Glutamatergic neuron (in vitro differentiated cells): ENCODE measurements at places on chromosomes 12 and 14. TPM values are rescaled to one million over a fixed set of nuclear protein-coding genes. Genes with fewer than 3 reads are reported as not detected.

DNA sequence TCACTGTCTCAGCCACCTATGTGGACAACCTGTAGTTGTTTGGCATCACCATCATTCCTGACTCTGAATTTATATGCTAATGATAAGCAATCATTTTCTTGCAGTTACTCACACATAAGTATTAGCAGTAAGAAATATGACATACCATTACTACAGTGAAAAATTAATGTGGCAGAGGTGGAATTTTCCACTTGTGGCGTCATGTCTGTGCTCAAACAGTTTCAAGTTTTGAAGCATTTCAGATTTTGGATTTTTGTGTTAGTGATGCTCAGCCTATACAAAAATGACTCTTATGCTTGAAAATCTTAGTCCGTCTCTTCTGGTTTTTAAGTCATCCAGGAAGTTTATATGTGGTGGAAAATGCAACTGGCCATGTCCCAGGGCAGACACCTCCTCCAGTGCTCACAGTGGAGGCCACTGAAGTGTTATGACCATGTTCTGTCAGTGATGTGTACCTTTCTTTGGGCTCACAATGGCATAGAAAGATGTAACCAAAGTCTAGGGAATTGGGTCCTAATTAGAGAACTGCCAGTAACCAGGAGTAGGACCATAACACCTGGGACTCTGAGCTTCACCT is 220.6 kb downstream of the SYT1 start:
- H3K36me3 ChIP-seq, result no peaks in the 10 kb centered on the region
- peaks cover 5% of the 10 kb centered on the region for H3K4me1 ChIP-seq
- peaks cover 2% of the 10 kb centered on the region for H3K27me3 ChIP-seq
- no peak for DNase-seq
- H3K27ac ChIP-seq, result no peak overlapping the region

DNA sequence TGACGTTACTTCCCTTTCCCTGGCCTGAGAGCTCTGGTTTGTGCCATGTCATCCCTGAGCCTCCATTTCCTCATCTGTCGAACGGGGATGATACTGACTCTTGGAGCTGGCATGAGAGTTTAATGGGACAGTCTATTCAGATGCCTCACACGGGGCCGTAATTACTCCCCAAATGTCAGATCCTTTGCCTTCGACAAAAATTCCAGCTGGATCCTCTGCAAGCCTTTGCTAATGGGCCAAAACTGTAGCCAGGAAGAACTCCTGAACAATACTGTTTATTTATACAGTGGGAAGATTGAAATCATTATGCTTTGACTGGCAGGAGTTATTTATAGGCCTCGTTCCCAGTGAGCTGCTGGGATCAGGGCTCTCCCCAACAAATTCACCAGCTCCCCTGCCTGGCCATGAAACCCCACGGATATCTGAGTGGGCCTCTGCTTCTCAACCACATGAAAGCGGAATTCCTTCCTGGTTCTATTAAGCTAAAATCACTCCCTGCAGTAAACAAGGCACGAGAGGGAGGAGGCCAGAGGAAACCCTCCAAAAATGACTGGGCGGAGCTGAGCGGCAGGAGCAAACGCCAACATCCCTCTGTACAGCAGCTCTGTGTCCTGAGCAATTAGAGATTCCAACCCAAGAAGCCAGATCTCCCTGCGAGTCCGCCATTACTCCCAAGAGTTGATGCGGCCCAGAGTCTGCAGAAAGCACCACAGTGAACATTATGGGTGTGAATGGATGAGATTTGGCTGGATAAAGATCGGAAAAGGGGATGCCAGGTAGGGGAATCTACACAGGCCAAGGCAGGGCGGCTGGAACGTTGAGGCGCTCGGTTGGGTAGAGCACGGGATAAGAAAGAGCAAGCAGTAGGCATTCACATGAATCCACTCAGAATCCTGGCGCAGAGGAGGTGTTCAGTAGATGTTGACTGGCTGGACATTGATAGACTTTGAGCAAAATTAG is 326.1 kb downstream of the BCL11B start:
- no peaks in the 10 kb centered on the region for H3K36me3 ChIP-seq
- DNase-seq, result no peak
- H3K4me3 ChIP-seq, result no peak overlapping the region
- peaks cover 2% of the 10 kb centered on the region for H3K4me1 ChIP-seq
- H3K27me3 ChIP-seq, result no peaks in the 10 kb centered on the region

- no peak for DNase-seq
- H3K27me3 ChIP-seq, result peaks cover 3% of the 10 kb centered on the region
- peaks cover 5% of the 10 kb centered on the region for H3K36me3 ChIP-seq
- H3K4me3 ChIP-seq, result no peak overlapping the region
- H3K4me1 ChIP-seq, result no peaks in the 10 kb centered on the region
These were observed 603.2 kb downstream of the C12orf50 start for GRCh38 chr12:87425942-87426554.

DNA sequence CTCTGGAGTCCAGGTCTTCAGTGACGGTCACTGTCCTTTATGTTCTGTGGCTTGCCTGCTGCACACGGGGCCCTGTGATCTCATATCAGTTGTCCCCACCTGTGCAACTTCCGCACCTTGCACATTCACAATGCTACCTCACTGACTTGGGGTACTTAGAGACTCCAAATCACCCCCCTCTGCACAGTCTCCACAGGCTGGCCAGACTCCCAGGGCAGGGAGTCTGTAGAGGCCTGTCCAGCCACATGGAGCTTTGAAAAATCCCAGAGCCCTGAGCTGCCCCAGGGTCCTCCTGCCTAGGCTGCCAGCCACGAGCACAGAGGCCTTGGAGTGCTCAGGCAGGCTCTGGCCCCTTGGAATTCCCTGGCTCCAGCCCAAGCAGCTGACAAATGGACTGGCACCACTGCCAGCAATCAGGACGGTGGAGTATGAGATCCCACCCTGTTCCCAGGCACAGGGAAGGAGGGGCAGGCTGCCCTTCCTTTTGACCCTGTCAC is 26.4 kb downstream of the CMKLR1 start:
- H3K27ac ChIP-seq, result no peak overlapping the region
- no peak for DNase-seq
- H3K4me1 ChIP-seq, result peaks cover 16% of the 10 kb centered on the region
- no peak overlapping the region for H3K4me3 ChIP-seq

Gene IRAK3
- total RNA-seq, result 3.9 TPM

Gene PRPF39
- 46.7 TPM for total RNA-seq
